Naive thymus-derived CD8-positive, alpha-beta T cell (primary cell): ENCODE measurements at places on chromosomes 13 and 19.

DNA sequence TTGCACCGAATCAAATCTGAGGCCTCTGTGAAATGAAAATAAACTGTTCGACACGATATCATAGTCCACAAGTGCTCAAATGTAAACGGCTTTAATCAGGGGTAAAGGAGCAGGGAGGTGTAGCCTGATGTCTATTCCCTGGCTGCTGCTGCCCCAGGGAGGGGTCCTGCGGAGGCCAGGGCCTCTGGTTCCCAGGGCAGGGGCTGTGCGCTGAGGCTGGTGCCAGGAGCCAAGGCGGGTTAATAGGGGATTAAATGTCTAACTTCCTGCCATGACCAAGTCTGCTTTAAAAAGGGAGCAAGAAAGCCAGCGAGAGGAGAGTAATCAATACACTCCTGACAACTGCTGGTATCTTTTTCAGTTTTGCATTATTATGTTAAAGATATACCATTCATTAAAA lies 59.4 kb downstream of the ZNF536 start:
- H3K4me3 ChIP-seq, result no peak overlapping the region
- H3K27ac ChIP-seq, result no peak overlapping the region
- no peaks in the 10 kb centered on the region for H3K4me1 ChIP-seq
- H3K36me3 ChIP-seq, result no peaks in the 10 kb centered on the region
- DNase-seq, result no peak
- no peaks in the 10 kb centered on the region for H3K27me3 ChIP-seq

DNA sequence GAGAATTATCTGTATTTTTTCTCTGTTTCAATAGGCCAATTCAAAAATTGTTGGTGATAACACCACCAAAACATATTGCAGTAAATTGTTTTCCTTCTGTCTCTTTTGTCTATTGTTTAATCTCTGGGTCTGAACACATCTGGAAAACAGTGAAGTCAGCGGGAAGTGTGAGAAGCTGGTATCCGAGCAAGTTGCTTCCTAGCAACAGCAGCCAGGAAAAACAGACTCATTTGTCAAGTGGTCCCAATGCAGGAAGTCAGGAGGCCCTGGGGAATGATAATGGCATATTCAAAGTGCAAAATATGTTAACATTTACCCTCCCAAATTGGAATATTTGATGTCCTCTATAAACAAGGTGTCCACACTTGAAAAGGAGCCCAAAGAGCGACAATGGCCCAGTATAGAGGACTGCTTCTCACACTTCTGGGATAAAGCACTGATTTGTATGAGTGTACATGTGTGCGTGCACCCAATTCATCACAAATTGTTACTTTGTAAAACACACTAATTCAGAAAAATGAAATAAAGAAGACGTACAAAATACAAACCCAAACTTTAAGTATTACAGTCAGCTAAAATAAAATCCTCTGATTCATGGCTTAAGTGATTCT lies 515.0 kb downstream of the TBC1D4 start:
- H3K36me3 ChIP-seq, result no peaks in the 10 kb centered on the region
- no peaks in the 10 kb centered on the region for H3K27me3 ChIP-seq
- H3K27ac ChIP-seq, result no peak overlapping the region
- no peak overlapping the region for H3K4me3 ChIP-seq
- H3K4me1 ChIP-seq, result no peaks in the 10 kb centered on the region

DNA sequence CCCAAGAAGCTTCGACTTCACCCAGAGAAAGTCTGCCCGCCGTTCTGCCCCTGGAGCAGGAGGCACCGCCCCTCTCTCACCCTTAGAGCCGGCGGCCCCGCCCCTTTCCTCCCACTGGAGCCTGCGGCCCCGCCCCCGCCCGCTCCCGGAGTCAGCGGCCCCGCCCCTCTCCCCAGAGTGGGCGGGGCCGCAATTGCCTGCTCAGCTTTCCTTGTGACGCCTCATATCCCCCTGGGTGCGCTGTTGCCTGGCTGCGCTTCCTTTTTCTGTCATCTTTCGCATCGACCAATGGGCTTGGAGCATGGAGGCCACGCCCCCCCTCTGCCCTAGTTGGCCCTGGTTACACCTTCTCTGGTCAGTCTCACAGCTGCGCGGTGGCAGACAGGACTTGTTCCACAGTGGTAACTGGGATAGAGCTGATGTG lies 38.2 kb upstream of the ZNF492 start:
- DNase-seq, result no peak
- H3K4me1 ChIP-seq, result no peaks in the 10 kb centered on the region
- H3K27ac ChIP-seq, result no peak overlapping the region
- H3K36me3 ChIP-seq, result peaks cover 2% of the 10 kb centered on the region
- no peak overlapping the region for H3K4me3 ChIP-seq

DNA sequence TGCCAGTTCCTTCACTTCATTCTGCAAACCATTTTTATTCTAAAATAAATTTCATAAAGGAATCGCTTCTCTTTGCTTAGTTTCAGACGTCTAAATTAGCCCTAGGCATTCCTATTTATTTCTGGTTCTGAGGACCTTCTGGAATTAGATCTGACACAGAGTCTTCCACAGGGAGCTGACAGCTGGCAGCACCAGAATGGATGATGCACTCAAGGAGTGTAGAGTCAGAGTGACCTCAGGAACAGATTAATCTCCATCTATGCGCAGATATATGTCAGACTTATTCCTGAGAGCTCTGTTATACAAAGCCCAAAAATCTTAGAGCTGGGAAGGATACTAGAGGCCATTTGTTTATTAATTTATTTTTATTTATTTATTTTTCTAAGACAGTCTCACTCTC lies 450.8 kb downstream of the HS6ST3 start:
- no peaks in the 10 kb centered on the region for H3K27me3 ChIP-seq
- H3K27ac ChIP-seq, result no peak overlapping the region
- DNase-seq, result no peak
- H3K4me1 ChIP-seq, result no peaks in the 10 kb centered on the region
- no peak overlapping the region for H3K4me3 ChIP-seq
- no peaks in the 10 kb centered on the region for H3K36me3 ChIP-seq

DNA sequence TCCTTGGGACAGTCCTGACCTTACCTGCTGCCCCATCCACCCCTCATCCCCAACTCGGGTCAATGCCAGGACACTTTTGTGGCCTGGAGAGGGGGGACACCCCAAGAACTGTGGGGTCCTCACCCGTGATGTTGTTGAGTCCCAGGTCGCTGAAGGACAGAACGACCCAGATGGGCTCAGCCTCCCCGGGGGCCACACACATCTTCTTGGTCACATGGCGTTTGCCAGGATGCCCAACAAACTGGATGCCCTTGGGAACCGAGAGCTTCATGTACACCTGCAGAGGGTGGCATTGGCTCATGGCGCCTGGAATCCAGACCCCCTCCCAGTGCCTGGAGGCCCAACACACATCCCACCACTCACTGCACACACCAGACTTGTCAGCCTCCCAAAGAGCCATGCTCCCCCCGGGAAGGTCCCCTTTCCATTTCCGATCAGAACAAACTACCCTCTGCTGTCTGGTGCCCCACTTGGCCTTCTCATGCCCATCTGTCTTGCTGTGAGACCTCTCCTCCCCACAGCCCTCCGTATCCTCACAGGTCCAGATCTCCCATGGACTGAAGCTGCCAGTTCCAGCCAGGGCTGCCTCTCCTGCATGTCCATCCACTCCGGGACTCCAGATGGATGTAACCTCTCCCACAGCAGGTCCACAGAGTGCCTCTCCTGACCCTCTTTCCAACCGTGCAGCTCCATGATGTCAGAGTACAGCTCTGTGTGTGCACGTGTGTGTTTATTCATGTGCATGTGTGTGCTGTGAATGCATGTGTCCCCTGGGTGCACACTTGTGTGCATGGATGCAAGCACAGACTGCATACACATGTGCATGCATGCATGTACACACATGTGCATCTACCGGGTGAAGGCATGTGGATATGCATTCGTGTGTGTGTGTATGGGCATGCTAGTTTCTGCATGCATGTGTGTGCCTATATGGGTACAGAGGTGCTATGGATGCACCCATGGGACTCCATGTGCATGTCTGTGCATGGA lies 58.4 kb downstream of the F2RL3 start:
- no peak overlapping the region for H3K4me3 ChIP-seq
- no peaks in the 10 kb centered on the region for H3K27me3 ChIP-seq
- H3K4me1 ChIP-seq, result no peaks in the 10 kb centered on the region
- no peak for DNase-seq
- no peak overlapping the region for H3K27ac ChIP-seq

- DNase-seq, result no peak
- no peaks in the 10 kb centered on the region for H3K36me3 ChIP-seq
- no peak overlapping the region for H3K4me3 ChIP-seq
- H3K4me1 ChIP-seq, result no peaks in the 10 kb centered on the region
- H3K27me3 ChIP-seq, result peaks cover 21% of the 10 kb centered on the region
Measured at GRCh38 chr19:4764393-4764660, 27.2 kb upstream of the FEM1A start.

DNA sequence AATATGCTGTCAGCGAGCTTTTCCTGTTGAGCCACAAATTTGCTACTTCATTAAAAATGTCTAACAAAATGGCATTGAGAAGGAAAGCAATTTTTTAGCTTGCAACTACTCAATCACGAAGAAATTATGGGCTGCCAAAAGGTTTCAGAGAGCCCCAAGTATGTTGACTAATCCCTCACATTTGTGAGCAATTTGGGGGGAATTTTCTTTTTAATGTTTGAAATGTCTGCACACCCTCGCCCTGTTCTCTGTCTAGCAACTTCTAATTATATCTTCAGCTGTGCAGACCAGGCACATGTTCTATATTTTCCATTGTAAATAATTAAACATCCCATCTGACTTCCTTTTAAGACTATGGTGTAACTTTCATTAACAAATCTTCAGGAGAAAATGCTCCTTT lies 192.9 kb downstream of the DCT start:
- no peak overlapping the region for H3K4me3 ChIP-seq
- H3K27ac ChIP-seq, result no peak overlapping the region
- peaks cover 4% of the 10 kb centered on the region for H3K27me3 ChIP-seq
- no peaks in the 10 kb centered on the region for H3K36me3 ChIP-seq

GRCh38 chr13:25118378-25118905 lies 22.5 kb downstream of the PABPC3 start:
- H3K27me3 ChIP-seq, result peaks cover 28% of the 10 kb centered on the region
- H3K36me3 ChIP-seq, result no peaks in the 10 kb centered on the region
- H3K4me3 ChIP-seq, result no peak overlapping the region
- no peaks in the 10 kb centered on the region for H3K4me1 ChIP-seq
- H3K27ac ChIP-seq, result no peak overlapping the region

DNA sequence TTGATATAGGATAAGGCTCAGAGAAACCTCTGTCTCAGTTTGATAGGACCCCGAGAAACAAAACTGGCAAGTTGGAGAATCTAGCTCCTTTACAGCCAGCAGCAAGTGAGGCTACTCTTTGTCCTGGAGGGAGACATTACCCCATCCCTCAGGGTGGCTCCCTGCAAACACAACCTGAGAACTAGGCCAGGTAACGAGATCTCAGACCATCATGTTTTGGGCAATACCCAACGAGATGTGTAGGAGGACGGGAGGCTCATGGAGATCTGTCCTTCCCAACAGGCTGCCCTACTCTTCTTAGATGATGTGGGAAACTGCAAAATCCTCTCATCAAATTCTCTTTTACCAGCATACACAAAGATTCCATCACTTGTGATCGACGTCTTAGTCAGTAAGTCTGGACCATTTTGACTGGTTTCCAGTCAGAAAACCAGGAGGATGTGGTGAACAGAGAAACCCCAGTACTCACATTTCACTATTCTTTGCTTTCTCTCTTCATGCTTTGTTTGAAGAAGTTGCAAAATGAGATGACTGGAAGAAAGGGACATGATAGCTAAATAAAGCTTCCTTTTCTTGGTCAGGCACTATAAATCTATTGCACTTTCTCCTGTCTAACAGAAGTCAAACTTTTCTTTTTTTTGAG lies 6.0 kb upstream of the CTU1 start:
- H3K4me3 ChIP-seq, result peak overlapping the region; percentile 44
- H3K36me3 ChIP-seq, result no peaks in the 10 kb centered on the region
- peak overlapping the region; percentile 68 for H3K27ac ChIP-seq
- H3K27me3 ChIP-seq, result no peaks in the 10 kb centered on the region
- H3K4me1 ChIP-seq, result peaks cover 15% of the 10 kb centered on the region

- H3K36me3 ChIP-seq, result peaks cover 24% of the 10 kb centered on the region
- H3K4me1 ChIP-seq, result no peaks in the 10 kb centered on the region
- DNase-seq, result no peak
- H3K27me3 ChIP-seq, result no peaks in the 10 kb centered on the region
Measured at GRCh38 chr19:56727677-56728076, 56.1 kb upstream of the ZNF835 start.

DNA sequence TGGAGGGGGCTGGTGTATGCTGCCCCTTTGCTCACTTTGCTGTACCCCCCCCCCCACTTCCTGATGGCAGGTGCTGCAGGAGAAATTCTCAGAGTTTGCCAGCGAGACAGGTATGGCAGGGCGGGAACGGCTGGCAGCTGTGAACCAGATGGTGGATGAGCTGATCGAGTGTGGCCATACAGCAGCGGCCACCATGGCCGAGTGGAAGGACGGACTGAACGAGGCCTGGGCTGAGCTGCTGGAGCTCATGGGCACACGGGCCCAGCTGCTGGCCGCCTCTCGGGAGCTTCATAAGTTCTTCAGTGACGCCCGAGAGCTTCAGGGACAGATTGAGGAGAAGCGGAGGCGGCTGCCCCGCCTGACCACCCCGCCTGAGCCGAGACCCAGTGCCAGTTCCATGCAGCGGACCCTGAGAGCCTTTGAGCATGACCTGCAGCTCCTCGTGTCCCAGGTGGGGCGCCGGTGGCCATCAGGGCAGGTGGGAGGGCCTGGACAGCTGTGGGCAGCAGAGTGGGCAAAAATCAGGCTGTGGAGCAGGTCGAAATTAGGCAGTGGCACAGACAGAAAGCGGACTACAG lies 19.6 kb upstream of the SHKBP1 start:
- H3K27me3 ChIP-seq, result peaks cover 49% of the 10 kb centered on the region
- no peak overlapping the region for H3K4me3 ChIP-seq
- no peaks in the 10 kb centered on the region for H3K36me3 ChIP-seq
- no peak for DNase-seq

DNA sequence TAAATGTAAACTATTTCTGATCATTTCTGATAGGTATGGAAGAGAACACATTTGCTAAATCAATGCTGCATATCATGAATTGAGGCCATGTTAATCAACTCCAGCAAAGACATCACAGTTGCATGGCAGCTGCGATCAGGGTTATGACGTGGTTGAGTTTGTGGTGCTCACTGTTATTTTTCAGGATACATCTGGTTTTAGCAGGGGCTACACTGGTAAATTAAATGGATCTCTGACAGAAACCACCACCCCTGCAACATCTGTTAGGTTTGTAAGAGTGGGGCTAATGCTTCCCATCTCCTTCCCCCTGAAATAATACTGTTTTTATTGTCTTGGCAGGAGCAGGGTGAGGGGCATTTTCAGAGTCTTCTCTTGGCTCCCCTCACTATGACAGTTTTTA lies 444.4 kb upstream of the ZNF507 start:
- no peak overlapping the region for H3K4me3 ChIP-seq
- H3K27me3 ChIP-seq, result no peaks in the 10 kb centered on the region
- H3K4me1 ChIP-seq, result no peaks in the 10 kb centered on the region
- no peak for DNase-seq
- no peaks in the 10 kb centered on the region for H3K36me3 ChIP-seq

GRCh38 chr19:51615991-51616390 lies 14.2 kb downstream of the SIGLEC5 start:
- peaks cover 6% of the 10 kb centered on the region for H3K4me1 ChIP-seq
- H3K36me3 ChIP-seq, result peaks cover 11% of the 10 kb centered on the region
- no peak for DNase-seq
- no peak overlapping the region for H3K4me3 ChIP-seq
- H3K27me3 ChIP-seq, result peaks cover 38% of the 10 kb centered on the region

GRCh38 chr13:84873951-84874350 lies 925.3 kb downstream of the SLITRK6 start:
- H3K4me3 ChIP-seq, result no peak overlapping the region
- H3K4me1 ChIP-seq, result no peaks in the 10 kb centered on the region
- no peaks in the 10 kb centered on the region for H3K27me3 ChIP-seq
- no peak overlapping the region for H3K27ac ChIP-seq
- DNase-seq, result no peak

GRCh38 chr19:6737873-6738786 lies 750 bp upstream of the GPR108 start:
- peak overlapping the region; percentile 95 for H3K4me3 ChIP-seq
- no peaks in the 10 kb centered on the region for H3K27me3 ChIP-seq
- H3K4me1 ChIP-seq, result peaks cover 44% of the 10 kb centered on the region
- peaks cover 3% of the 10 kb centered on the region for H3K36me3 ChIP-seq
- DNase-seq, result peak; percentile 68
